Effector CD4-positive, alpha-beta T cell (primary cell): ENCODE measurements at places on chromosomes 4 and X.

DNA sequence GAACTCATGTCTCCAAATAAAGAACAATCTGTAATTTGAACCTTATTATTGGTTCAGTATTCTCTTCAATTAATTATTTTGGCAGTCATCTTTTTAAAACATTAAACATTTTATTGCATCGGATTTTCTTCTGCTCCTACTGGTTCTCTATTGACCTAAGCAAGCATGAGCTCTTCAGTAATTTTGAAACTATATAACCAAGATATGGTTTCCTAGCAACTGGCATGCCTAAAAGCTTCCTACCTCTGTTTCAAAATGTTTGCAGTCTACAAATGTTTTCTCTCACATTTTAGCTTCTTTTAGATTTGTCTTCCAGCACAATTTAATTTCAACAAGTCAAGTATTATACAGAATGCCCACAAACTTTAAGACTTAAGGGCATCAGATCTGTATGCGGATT lies 371.3 kb downstream of the GPM6A start:
- no peak for DNase-seq

DNA sequence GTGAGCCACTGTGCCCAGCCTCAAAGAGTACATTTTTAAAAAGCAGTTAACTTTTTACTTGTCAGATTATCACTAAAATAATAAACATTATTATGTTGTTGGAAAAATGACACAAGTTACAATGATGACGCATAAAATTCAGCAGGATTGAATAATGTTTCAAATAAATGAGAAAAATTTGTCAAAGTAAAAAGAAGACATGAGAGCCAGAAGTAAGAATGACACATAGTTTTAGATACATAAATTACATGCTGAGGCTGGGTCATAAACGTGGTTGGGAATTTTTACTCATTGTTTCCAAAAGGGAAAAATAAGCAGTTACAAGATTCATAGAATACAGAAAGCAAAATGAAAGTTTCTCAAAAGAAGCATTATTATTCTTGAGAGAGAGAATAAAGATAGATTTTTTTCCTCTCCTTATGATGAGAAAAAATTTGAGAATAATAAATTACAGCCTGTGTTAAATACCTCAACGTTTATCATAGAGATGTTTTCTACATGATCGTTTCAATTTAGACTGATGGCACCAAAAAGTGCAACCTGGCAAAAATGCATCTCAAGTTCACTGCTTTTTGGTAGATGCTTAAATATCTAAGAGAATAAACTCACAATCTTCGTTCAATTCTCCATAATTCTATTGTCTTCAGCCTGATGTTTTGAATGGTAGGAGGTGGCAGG lies 40.4 kb downstream of the GUCY1B1 start:
- DNase-seq, result no peak

- DNase-seq, result no peak
These were observed 166.8 kb upstream of the HCCS start for GRCh38 chrX:10944136-10944885.

GRCh38 chrX:44903830-44904530 lies 31.0 kb downstream of the KDM6A start:
- DNase-seq, result no peak

- DNase-seq, result no peak
These were observed 4.8 kb upstream of the TMEM154 start for GRCh38 chr4:152684587-152684986.

DNA sequence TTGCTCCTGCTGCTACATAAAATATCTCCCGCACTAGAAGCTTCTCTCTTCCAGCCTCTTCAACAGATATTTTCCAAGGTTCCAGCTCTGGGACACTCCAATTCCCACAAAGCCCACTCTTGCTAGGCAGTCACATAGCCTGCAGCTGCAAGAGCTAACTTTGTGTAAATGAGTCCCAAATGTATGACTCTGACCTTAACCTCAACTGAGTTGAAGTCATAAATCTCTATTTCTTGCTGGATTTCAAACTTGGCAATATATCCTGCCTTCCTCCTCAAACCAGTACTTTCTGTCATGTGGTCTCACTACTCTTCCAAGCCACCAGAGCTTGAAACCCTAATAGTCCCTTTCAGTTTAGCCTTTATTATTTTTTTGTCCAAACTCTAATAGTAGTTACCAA lies 315.4 kb upstream of the GRIA3 start:
- DNase-seq, result no peak

- no peak for DNase-seq
These were observed 34.8 kb upstream of the USP51 start for GRCh38 chrX:55524487-55524886.

- no peak for DNase-seq
These were observed 1378.2 kb downstream of the STIM2 start for GRCh38 chr4:28238876-28239275.

- DNase-seq, result no peak
These were observed 304.0 kb upstream of the BMP3 start for GRCh38 chr4:80726471-80726870.

DNA sequence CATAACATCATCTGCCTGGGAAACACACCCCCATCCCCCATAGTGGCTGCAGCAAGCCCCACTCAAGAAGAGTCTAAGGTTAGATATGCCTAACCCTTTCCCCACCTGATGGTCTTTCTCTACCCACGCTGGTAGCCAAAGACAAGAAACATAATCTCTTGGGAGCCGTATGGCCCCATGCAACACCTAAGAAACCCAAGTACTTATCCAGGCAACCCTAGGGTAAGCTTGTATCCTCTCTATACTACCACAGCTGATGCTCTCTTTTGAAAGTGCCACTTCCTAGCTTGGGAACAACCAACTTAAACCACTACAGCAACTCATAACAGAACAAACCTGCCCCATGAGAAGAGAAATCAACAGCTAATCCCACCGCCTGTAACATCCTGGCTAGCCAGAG lies 161.1 kb downstream of the MSN start:
- DNase-seq, result no peak

DNA sequence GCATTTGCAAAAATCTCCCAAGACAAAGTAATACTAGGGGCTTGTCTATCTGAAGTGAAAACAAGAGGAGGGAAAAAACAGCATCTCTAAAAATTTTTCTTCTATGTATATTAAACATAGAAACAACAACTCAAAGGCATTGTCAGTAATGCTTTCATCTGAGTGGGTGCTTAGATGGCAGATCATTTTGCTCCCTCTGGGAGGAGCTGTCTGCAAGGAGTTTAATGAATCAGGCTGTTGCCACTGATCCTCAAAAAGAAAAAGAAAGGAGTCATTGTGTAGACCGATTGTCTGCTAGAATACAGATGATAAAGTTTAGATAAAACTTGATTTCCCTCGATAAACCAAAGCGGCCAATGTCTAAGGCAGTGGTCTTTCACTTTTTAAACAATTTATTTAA lies 49.7 kb upstream of the KLHL8 start:
- DNase-seq, result no peak

GRCh38 chr4:76657443-76657842 lies 222.4 kb downstream of the SHROOM3 start:
- no peak for DNase-seq

DNA sequence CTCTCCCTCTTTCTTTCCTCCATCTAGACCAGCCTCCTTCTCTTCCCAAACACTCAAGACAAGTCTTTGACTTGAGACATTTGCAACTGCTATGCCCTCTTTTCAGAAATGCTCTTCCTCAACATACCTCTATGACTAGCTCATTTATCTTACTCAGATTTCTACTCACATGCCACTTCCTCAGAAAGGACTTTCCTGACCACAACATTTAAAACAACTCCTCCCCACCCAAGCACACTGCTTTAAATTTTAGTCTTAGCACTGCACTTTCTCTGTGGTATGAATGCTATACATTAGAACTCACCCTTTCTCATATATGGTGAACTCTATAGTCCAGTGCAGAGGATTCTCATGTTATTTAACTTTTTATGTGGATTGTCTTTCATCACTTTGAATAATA lies 28.4 kb upstream of the SULT1E1 start:
- DNase-seq, result no peak

DNA sequence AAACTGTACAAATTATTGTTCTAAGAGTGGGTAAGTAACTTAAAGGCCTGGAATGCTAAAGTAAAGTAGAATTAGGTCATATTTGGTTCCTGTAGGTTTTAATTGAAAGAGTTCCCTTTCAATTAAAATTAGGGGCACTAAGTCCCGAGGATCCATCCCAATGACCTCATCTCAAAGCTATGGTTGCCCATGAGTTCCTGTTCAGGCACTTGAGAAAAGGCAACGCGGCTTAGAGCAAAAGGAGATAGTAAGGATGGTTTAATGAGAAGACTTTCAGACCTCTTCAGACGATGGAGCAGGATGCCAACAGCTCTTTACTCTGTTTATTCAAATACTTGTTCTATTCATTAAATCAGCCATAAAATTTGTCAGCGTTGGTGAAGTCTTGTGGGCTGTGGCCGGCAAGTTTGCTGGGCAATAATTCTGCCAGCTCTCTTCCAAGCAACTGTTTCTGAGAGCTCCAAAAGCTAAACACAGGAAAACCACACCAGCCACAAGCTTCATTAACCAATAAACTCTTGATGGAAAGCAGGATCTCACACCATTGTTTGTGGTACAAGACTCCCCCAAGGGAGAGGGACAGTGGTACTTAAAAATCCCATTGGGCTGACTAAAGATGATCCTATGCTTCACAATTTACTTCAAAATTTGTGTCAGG lies 167.4 kb downstream of the COL4A6 start:
- no peak for DNase-seq

- DNase-seq, result no peak
These were observed 32.3 kb downstream of the RASL11B start for GRCh38 chr4:52894443-52894842.

GRCh38 chr4:69754926-69755580 lies 5.4 kb downstream of the SULT1B1 start:
- no peak for DNase-seq

DNA sequence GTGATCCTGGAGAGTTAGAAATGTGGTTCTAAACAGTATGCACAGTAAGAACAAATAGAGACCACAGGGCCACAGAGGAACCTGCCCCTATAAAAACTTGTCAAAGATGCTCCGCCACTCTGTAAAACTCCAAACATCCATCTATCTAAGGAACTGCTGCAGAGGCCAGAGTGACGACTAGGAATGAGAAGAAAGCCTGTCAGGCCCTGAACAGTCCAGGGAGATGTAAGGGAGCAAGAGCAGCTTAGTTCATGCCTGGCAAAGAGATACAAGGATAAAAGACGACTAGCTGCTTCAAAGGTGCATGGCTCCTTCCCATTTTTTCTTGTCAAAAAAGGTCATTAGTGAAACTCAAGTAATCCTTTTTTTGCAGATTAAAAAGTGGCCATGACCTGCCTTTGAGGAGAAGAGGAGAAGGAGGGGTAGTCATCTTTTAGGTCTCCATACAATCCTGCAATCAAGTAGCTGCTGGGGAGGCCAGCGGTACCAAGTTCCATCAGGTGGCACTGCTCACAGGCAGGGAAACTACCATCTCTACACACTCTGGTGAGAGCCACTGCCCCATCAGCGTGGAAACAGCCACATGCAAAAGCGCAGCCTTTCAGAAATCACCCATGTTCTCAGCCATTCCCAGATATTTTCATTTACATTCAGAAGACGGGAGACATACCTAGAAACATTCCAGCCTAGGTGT lies 162.1 kb downstream of the TSPAN5 start:
- no peak for DNase-seq

GRCh38 chr4:113073451-113074005 lies 24.1 kb downstream of the ANK2 start:
- no peak for DNase-seq

- DNase-seq, result no peak
These were observed 40.2 kb downstream of the PALLD start for GRCh38 chr4:168537086-168537485.

GRCh38 chrX:135060697-135061096 lies 8.8 kb upstream of the RTL8A start:
- no peak for DNase-seq

DNA sequence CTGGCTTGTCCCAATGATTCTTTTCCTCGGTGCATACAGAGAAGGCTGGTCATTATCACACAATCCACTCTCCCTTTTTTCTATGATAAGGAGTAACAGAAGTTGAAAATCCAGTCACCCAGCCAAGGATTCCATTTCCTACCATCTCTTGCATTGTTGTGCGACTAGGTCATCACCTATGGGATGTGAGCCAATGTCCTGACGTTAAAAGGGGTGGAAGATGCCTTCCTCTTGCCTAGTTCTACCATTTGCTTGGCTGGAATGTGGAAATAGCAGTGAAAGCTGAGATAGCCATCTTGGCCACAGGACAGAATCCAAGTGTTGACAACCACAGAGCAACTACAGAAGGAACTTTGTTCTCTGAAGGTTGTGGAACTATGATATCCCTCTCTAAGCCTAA lies 132.2 kb upstream of the KIT start:
- DNase-seq, result no peak

DNA sequence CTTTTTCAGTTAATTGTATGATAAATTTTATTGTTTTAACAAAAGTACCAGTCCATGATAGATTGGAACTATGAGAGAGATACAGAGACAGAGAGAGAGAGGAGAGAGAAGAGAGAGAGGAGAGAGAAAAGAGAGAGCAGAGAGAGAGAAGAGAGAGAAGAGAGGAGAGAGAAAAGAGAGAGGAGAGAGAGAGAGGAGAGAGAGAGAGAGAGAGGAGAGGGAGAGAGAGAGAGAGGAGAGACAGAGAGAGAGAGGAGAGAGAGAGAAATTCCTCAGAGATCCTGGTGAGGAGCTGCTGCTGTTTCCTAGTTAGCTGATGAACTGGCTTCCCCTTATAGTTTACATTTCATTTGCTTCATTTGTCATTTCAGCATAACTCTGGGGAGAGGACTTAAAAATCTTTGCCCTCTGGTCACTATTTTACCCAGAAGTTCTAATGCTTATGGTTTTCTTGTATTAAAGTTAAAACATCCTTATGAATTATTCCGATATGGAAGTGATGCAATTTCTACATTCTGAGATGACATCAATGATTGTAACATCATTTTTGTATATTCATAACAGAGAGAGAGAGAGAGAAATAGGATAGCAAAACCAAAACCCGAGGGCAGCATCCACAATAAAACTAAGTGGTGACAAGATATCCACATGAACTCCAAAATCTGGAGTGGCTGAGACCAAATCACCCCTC lies 10.8 kb downstream of the CTAG1A start:
- no peak for DNase-seq

DNA sequence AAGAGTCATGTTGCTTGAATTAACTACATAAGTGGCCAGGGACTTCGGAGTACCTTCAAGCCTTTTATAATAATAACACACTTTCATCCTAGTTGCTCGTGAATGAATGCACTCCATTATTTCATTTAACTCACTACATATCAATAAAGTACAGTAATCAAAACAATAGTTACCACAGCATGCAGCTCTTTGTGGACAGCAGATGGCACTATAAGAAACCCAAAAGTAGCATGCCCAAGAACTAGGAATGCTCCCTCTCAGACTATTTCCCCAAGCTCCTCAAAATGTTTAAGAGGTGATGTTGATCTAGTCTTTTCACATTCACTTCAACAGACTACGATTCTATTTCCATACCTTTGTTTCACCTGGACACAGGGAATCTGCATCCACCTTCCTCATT lies 500.8 kb upstream of the DIAPH2 start:
- no peak for DNase-seq
